Activated naive CD4-positive, alpha-beta T cell treated with Interleukin-2 at 50 U/mL for 16 hours (primary cell): ENCODE measurements at places on chromosomes 4 and X.

DNA sequence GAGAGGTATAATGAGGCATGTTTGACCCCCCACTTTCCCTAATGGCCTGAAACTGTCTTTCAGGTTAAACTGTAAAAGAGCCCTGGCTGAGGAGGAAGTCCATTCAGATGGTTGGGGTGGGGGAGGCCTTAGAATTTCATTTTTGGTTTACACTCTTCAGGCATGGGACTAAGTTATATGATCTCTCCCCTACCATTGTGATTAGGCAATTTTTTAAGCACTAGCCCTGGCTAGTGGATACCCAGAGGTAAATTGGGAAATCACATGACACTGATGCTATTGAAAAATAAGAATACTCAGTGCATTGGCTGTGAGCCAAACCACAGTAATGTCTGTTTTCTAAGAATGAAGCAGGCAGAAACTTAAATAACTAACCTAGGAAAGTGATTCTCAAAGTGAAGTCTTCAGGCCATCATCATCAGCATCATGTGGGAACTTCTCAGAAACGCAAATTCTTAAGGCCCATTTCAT lies 149.7 kb downstream of the RRAGB start:
- DNase-seq = no peak

DNA sequence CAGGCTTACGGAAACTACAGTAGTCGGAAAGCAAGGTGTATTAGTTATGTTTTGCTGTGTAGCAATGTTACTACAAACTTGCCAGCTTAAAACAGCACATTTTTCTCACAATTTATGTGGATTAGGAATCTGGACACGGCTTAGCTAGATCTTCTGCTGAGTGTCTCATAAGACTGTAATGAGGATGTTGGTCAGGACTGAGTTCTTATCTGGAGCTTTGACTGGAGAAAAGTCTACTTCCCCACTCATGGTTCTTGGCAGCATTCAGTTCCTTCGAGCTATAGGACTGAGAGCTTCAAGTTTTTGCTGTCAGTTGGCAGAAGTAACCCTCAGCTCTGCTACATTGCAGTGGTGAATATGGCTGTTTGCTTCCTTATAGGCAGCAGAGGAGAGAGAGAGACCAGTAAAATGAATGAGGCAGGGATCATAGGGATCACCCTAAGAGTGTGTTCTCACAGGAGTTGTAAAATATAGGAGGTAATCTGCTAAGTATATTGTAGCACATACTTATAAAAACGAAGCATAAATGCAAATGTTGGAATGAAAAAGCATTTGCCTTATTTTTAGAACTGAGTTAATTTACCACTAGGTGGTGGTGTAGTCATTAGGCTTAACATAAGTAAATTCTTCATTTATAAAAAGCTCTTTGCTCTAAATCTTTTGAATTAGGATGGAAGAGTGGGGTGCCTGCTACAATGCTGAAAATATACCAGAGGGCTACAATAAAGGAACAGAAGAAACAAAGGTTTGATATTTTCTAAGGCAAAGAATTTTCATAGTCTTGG lies 38.6 kb downstream of the ALG13 start:
- no peak for DNase-seq

DNA sequence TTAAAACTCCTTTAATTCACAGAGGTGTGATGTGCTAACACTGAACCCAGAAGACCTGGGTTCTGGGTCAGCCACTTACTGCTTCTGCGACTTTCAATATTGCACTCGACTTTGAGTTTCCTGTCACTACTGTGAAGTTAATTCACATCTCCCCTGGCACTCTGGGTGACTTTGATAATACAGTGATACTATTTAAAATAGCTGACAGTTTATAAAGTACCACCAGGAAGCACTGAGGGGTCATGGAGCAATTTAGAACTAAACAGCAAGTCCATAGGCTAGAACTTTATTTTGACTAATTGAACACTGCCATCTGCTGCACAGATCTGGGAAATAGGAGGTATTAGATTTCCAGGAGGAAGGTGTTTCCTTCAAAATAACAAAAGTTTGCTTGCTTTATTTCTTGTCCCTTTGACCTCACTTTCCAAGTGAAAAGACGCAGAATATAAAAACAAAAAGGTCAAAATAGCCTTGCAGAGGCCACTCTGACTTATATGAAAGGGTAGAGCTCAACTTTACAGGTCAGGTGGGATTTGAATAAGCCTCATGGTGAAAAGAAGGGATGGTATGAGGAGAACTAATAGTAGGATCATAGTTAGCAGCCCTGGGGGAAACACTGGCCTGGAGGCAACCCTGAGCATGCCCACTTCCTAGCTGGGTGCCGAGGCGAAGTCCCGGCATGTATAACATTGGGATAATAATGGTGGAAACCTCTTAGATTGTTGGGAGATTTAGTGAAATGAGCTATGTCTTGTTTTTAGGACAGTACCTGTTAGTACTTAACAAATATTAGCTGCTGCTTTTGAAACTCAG lies 53.4 kb downstream of the ZNF518B start:
- no peak for DNase-seq

- no peak for DNase-seq
These were observed 38.4 kb downstream of the NOP14 start for GRCh38 chr4:2924765-2925301.

DNA sequence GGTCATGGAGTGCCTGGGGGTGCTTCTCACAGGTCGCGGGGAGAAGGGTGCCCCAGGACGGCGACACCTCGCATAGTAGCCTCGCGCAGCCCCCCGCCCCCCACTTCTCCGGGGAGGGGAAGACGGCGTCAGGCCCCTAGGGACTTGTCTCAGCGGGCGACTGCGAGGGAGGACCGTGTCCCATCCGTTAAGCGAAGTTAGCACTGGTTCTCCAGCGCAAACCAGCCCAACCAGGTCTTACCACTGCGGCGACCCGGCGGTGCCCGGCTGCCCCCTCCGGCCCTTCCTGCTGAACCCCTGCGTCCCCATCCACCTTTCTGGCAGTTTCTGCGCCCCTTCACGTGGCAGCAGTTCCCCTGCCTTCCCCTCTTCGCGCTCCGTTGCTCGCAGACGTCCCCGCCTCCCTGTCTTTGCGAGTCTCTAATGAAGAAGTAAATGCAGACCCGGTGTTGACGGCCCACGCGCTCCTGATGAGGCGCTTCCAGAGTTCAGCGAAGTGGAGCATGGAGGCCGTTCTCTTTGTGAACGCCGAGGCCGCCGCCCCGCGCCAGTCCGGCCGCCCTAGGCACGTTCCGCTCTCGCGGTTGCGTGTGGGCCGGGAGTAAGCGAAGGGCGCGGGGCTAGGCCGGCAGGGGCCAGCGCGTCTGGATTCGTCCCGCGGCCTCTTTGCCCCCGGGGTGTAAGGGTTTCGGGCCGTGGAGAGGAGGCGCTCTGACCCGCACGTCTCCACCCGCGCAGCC lies 3.0 kb downstream of the SLIT2 start:
- no peak for DNase-seq

DNA sequence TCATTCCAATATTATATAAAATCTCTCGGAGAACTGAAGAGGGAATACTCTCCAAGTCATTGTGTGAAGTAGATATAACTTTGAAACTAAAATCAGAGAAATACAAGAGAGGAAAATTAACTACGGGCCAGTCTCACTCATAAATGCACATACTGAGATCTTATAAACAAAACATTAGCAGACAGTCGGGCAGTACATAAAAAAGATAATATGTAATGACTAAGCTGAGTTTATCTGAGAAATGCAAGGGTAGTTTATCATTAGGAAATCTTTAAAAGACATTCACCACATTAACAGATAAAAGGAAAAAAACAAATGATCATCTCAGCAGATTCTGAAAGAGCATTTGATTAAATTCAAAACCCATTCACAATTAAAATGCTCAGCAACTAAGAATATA lies 116.7 kb downstream of the NYX start:
- DNase-seq = no peak

GRCh38 chr4:59094505-59094904 lies 1984.3 kb upstream of the IGFBP7 start:
- no peak for DNase-seq

GRCh38 chr4:165542476-165542875 lies 163.7 kb downstream of the CPE start:
- DNase-seq = no peak

- DNase-seq = no peak
These were observed 251.8 kb upstream of the GALNTL6 start for GRCh38 chr4:171561419-171561818.

DNA sequence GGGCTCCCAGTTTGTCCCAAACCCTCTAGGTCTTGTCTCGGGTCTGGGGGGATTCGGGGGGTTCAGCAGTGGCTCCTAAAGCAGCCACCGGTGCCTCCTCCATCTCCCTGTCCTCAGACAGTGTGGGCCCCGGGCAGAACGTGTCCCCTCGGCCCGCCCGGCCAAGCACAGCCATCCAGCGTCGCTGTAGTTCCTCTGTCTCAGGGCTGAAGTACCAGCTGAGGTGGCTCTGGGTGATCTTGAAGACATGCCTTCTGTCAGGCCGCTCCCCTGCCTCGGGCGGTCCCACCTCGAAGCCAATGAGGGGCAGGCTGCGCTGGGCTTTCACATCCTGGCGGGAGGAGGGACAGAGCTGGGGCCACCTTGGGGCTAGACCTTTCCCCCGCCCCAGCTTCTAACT lies 5.9 kb downstream of the TSR2 start:
- no peak for DNase-seq

DNA sequence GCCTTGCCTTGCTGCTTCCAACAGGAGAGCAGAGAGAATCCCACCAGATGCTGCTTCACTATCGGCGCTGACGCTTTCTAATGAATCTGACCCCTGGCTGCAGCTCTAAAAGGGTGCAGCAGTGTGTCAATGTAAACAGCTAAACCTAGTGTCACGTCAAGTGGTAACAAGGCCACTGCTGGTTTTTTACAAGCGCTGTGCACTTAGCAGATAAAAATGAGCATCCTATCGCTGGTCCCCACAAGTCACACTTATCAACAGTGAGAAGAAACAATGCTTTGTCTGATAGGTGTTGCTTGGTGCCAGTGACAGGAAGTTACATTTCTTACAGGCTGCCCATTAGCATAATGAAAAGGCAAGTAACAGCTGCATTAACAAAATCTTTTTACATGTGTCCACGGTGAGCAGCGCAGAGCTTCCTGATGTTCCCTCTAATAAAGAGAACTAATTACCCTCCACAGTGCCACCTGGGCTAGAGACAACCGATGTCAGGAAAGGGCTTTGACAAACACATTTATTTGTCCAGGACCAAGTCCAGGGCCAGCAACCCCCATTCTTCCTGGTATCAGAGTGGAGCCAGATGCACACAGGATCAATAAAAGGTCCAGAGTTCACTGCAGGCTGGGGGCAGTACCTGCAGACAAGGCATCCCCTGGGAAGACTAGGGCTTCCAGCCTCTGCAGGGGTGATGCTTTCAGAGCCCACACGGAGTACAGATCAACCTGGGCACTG lies 176.0 kb downstream of the MGST2 start:
- DNase-seq = no peak

DNA sequence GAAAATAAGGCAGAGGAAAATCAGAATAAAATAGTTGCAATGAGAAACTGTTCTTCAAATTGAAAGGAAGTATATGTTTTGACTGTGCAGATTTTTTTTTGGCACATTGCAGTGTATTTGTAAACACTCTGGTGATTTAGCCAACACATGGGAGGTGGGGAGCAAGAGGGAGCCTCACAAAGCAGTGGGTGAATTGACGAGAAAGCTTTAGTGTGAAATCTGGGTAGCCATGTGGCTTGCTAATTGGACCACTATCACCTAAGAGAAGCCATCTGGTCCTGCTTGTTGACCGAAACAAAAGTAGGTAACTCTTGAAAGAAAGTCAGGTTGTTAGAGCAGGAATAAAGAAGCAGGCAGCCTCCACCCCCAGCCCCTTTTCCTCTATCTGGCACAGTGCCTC lies 10.4 kb downstream of the CLCN5 start:
- no peak for DNase-seq
